Small intestine (tissue), 16 donors: ENCODE measurements at places on chromosomes 1 and 21.

GRCh38 chr1:176206006-176206960 lies 803 bp downstream of the COP1 start:
- DNase-seq, result peak; percentile 83

DNA sequence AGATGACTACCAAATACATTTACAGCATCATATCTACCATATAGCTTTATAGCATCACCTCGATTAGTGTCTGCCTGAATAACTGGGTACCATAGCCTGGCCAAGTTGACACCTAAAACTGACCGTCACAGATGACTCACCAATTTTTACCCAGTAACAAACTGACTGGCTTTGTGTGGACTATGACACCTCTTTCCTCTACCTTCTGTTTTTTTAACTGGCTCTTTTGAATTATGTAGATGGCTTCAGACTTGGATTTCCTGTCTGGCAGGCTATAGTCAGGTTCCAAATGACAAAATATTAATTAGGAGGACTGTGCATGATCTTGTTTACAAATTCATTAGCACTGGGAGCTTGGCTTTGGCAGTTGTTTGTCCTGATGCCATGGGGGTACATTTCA lies 360.3 kb downstream of the TGFB2 start:
- DNase-seq, result no peak

- DNase-seq, result no peak
Measured at GRCh38 chr1:212473729-212474128, 41.0 kb downstream of the NENF start.

DNA sequence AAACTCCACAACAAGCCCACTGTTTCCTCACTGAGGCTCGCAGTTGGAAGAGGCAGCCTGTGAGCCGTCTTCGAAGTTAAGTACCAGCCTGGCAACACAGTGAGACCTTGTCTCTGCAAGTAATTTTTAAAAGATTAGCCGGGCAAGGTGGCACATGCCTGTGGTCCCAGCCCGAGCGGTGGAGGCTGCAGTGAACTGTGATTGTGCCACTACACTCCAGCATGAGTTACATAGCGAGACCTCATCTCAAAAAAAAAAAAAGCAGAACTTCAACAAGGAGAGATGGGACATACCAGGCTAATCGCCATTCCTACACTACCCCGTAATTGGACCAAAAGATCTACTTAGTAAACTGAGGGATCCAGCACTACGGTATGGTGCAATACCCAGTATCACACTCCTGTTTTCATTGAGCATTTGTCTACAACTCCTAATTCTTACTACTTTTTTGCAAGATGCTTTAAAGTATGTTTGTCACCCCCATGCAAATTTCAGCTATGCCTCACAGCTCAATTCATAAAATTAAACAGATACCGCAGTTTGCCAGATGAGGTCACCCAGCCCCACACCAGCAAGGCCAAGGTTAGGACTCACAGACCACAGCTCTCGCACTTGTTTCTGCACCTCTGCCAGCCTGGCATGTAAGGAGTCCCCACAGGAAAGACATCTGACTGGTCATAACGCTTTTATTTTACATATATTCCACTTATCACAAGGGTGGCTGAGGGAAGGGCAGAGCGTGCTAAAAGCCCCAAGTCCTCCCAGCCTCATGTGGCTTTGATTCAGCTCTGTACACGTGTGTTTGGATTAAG lies 21.0 kb downstream of the SDE2 start:
- no peak for DNase-seq

- no peak for DNase-seq
Measured at GRCh38 chr1:22775478-22775877, 64.8 kb downstream of the EPHB2 start.

DNA sequence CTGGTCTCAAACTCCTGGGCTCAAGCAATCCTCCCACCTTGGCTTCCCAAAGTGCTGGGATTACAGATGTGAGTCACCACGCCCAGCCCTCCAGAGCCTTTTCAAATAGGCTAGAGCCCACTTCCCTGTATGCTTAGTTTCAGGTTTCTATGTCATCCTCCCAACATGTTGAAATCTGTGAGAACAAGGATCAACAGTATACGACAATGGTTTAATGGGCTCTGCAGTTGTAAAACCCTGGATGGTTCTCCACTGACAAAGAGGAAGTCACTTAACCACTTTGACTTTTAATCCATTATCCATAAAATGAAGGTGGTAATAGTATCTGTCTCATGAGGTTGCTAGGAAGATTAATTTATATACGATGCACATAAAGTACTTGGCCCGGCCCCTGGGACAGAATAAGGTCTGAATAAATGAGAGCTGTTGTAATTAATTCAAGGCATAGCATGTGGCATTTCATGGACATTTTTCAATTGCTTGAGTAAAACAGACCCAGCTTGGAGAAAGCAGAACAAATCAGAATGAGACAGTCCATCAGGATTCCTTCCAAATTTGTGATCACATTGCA lies 113.9 kb upstream of the ZNF648 start:
- no peak for DNase-seq

DNA sequence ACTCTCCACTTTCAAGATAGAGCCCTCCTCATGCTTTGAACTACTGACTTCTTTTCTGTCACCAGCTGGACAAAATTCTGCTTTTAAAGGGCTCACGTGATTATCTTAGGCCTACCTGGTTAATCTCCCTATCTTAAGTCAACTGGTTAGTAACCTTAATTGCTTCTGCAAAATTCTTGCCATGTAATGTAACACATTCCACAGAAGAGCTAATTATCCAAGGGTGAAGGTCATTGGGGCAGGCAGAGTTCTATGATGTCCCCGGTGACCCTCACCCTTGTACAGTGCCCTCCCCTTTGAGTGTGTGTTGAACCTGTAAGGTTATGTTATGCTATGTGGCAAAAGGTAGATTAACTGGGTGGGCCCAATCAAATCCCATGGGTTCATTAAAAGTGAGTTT lies 25.2 kb upstream of the FOXE3 start:
- peak; percentile 52 for DNase-seq

GRCh38 chr1:11070876-11071275 lies 11.1 kb upstream of the SRM start:
- DNase-seq, result no peak

DNA sequence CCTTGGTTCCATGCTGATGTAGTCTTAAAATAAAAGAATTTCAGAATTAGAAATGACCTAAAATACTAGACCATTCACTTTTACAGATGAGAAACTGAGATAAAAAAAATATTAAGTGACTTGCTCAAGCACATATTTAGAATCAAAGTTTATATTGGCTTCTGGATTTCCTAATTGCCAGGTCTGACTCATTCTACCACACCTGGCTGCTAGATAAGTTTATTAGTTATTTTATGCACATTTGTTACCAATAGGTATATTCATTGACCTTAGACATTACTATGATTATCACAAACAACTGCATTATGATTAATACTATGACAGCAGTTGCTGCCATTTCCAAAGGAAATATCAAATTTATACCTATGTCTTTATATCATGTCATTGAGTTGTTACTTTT lies 497.5 kb downstream of the RWDD3 start:
- no peak for DNase-seq

DNA sequence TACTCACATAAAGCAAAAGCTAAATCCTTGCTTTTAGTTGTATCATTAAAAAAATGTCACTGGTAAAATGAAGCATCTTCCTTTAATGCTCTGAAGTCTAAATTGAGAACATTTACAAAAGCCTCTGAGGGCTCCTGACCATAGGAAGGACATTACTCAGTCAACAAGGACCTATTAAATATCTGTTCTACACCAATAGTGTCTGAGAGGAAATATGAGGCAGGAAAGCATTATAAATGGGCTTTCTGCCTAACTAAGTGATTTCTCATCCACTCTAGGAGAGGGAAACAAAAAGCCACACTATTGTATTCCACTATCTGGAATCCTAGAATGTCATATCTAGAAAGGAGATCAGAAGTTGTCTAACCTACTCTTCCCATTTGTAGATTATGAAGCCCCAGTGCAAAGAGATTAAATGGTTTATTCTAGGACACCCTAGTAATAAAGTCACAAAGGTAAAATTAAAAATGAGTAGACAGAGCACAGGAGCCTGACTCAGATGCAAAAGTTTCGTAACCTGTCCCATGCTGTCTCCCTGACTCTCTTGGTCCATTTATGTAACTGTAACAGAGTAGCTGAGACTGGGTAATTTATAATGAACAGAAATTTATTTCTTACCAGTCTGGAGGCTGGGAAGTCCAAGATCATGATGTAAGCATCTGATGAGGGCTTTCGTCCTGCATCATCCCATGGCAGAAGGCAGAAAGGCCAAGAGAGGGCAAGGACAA lies 17.6 kb downstream of the RGS1 start:
- no peak for DNase-seq

- DNase-seq, result peak; percentile 4
Measured at GRCh38 chr21:25421321-25422028, 185.8 kb downstream of the MRPL39 start.

DNA sequence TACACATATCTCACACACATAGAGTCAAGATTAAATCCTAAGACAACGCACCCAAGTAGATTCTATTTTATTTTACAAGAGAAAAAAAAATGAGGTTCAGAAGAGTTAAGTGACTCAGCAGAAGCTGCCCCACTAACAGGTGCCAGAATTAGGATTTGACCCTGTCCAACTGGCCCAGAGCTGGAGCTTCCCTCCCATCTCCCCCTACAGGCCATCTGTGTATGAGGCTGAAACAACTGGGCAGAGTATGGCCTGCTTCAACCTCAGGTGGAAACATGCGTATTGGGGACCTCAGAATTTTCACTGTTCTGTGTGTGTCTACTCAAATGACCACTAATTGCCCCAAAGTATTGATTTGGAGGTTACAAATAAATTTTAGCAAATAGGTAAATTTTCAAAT lies 29.9 kb downstream of the PSMG1 start:
- no peak for DNase-seq

DNA sequence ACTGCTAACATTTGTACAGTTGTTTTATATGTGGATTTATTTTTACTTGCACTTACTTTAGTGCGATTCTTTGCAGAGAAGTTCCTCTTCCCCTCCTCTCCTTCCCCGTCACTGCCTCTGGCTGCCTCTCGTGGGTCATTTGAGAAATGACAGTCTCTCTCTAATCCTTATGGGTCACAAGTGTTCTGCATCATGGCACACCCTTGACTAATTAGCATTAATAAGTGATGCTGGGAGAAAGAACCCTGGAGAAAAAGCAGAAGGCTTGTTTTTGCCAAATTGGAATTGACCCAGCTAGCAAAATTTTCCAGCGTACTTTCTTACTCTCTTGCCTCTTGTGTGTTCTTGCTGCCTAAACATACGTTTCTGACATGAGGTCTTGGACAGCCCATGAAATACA lies 301.2 kb downstream of the DUSP10 start:
- DNase-seq, result no peak

DNA sequence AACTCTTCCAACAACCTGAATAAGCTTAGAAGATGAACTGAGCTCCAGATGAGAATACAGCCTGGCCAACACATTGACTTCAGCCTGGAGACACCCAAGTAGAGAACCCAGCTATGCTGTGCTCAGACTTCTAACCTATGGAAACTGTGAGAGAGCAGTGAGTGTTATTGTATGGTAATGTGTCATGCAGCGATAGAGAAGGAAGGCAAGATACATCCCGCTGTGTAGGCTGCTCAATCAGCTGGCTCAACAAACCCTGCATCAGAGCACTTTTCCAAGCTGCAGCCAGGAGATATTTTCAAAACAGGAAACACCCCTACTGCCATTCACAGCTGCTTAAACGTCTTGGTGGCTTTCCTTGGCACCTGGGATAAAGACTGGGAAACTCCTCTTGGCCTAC lies 321.3 kb downstream of the SIPA1L2 start:
- no peak for DNase-seq

DNA sequence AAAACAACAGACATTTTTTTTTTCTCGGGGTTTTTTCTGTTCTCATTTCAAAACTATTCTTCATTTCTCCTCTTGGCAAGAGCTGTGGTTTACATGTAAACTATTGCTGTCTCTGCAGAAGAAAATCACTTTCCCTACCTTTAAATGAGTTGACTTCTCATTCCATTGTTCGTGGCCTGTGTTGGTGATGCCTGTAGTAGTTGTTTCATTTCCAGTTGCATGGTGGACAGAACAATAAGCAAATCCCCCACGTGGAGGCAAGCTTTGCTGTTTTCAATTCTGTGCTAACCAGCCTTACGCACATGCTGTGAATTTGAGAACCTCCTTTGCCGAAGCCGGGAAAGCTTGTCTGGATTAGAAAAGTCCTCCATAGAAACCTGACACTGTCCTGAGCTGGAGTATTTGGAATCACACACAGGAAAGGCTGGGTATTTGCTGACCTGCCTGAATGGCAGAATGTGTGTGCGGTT lies 26.2 kb upstream of the MAP3K7CL start:
- no peak for DNase-seq

GRCh38 chr1:247118946-247119446 lies 14.8 kb upstream of the ZNF669 start:
- no peak for DNase-seq

DNA sequence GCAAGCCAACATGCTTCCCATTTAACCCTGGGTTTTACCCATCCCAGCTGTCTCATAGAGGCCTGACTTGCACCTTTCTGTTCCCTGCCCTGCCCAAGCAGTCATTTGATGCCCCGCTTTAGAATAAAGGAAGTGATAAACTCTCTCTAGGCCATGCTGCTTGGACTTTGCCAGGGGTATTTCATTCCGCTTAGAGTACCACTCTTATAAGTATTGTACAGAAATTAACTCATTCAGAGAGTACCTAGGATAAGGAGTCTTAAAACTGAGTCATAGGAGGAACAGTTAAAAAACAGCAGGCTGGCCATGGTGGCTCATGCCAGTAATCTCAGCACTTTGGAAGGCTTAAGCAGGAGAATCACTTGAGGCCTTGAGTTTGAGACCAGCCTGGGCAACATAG lies 21.0 kb upstream of the LYST start:
- DNase-seq, result no peak

GRCh38 chr1:24276791-24277190 lies 42.4 kb upstream of the GRHL3 start:
- DNase-seq, result peak; percentile 55

- peak; percentile 84 for DNase-seq
Measured at GRCh38 chr1:1906185-1907097, 8.6 kb upstream of the CALML6 start.

GRCh38 chr1:248136811-248137210 lies 8.1 kb upstream of the OR2M5 start:
- DNase-seq, result no peak

- no peak for DNase-seq
Measured at GRCh38 chr1:218476385-218476784, 131.2 kb downstream of the TGFB2 start.

DNA sequence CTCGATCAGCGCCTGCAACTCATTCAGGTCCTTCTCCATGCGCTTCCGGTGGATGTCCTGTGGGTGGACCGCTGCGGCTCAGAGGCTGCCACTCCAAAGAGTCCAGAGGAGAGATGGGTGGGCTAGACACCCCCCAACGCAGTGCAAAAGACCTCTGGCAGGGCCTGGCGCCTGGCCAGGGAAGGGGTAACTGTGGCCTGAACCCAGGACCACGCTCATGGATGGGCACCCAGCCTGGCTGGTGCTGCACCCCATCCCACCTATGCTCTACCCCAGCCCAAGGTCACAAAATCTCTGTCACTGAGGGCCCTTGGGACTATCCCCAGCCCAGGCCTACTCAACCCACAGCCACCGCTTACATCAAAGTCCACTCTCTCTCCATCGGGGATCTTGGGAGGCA lies 12.2 kb downstream of the TNNT2 start:
- DNase-seq, result no peak

- no peak for DNase-seq
Measured at GRCh38 chr1:164969253-164969652, 387.3 kb downstream of the LMX1A start.

- DNase-seq, result no peak
Measured at GRCh38 chr1:32977546-32978087, 13.0 kb upstream of the RNF19B start.
